ENCODE measurements at places on chromosomes 12 and 14.
A peak's percentile ranks its signal among the peaks of the same experiment; 100 is the strongest.

DNA sequence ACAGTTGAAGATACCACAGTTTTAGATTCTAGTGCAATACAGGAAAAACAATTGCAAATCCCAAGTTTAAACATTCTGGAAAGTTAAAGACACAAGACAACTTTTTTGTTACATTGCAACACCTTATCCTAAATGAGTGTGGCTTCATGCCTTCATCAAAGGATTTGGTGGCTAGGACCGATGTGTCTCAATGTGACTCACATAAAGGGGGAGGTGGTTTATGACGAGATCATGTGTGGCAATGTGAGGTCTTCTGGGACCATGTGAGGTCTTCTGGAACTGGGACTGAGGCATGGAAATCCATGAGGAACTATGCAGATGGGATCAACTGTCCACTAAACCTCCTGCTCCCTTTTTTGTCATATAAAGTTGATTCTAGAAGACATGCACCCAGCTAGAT lies 166.2 kb downstream of the PAX9 start:
- no peak for DNase-seq

DNA sequence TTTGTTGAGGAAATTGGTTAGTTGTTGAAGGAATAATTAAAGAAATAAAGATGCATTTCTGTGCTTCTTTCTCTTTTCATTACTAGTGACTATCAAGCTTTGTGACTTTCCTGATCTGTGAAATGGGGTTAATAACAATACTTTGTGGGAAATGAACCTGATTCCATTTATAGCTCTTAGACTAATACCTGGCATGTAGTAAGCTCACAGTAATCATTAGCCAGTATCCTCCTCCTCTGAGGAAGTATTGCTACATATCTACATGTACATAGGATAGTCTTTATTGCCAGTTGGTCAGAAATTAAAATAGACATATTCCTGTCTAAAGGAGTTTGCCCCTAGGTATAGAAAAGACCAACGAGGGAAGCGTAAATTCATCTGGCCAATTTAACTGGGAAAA lies 1.8 kb upstream of the CCDC198 start:
- no peak for DNase-seq

DNA sequence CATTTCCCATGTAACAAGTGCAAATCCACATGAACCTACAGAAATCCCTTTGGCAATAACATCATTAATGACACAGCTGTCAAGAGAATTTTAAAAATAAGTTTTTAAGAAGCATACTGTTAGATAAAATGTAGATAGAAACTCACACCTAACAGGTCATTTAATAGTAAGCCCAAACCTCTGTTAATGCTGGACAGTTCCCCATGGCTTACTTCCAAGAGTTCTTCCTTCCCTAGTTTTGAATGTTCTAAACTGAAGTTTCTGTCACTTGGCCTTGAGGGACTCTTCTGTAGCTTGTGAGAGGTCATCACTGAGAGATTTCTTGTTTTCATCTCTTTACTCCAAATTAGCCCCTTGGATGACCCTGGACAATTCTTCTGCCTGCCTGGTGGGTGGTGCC lies 22.7 kb downstream of the OTX2 start:
- no peak for DNase-seq

GRCh38 chr12:43882578-43883178 lies 46.8 kb downstream of the TMEM117 start:
- peak; percentile 75 for DNase-seq
